ENCODE measurements at places on chromosomes 2 and 18.

DNA sequence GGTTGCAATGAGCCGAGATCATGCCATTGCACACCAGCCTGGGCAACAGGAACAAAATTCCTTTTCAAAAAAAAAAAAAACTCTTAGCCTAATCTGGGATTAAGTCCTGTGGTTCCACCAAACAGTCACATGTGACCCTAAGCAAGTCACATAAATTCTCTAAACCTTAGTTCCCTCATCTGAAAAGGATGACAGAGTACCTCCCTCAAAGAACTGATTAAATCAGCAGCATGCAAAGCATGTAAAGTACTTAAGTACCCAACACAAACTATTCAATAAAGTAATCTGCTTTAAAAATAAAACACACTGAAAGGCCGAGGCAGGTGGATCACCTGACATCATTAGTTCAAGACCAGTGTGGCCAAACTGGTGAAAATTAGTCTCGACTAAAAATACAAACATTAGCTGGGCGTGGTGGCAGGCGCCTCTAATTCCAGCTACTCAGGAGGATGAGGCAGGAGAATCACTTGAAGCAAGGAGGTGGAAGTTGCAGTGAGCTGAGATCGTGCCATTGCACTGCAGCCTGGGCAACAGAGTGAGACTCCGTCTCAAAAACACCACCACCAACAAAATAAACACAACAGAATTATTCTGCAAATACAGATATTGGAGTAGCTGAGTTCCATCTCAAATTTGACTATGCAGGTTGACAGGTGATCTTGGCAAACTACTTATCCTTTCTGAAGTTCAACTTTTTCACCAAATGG is 7.0 kb downstream of the USP34 start:
- no peak for DNase-seq

DNA sequence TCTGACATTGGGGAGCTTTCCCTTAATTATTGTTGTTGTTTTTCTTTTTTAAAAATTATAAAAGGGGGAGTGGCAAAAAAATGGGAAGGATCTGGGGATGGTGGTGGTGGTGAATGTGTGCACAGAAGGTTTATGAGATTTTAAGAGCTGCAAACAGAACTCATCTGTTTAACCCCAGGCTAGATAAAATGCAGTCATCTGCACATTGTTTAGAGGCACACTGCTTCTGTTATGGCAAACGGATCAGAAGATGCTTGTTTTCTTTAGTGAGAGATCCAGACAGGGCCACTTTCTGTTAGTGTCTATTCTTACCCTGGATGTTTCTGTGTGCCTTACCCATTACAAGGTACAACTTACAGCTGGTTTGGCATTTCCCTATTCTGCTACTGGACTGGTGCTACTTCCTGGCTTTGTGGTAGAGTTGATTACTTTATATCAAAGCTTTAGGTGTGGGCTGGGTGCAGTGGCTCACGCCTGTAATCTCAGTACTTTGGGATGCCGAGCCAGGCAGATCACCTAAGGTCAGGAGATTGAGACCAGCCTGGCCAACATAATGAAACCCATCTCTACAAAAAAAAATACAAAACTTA is 68.2 kb upstream of the NRP2 start:
- no peak for DNase-seq

GRCh38 chr18:1999387-1999786 is 571.9 kb downstream of the METTL4 start:
- no peak for DNase-seq

- no peak for DNase-seq
Observed at GRCh38 chr2:27904405-27904665, 13.8 kb downstream of the BABAM2 start.

Measured in right lung (tissue), 10 donors.